ENCODE measurements at places on chromosomes 5 and 9.

GRCh38 chr5:54471398-54471797, 15.9 kb downstream of the HSPB3 start:
- DNase-seq, result no peak

DNA sequence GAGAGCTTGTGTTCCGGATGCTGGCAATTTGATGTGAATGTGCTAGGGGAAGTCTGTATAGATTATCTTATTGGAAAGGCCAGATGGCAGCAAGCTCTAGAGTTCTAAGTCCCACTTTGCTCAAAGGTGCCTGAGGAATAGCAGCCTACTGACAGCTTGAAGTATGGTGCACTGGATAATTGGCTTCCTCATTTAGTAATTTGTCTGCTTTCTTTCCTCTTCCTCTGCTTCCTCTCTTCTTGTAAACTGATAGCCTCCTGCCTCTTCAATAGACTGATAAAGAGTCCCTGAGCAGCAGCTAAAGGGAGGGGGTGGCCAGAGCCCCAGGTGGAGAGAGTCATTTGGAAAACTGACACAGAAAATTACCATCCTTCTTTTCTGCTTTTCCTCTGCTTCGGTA, 177.3 kb downstream of the FGF1 start:
- DNase-seq, result no peak

- no peak for DNase-seq
These were observed 69.8 kb downstream of the ASTN2 start for GRCh38 chr9:117344892-117345660.

GRCh38 chr5:132825033-132825833, 5.2 kb downstream of the SHROOM1 start:
- DNase-seq, result no peak

DNA sequence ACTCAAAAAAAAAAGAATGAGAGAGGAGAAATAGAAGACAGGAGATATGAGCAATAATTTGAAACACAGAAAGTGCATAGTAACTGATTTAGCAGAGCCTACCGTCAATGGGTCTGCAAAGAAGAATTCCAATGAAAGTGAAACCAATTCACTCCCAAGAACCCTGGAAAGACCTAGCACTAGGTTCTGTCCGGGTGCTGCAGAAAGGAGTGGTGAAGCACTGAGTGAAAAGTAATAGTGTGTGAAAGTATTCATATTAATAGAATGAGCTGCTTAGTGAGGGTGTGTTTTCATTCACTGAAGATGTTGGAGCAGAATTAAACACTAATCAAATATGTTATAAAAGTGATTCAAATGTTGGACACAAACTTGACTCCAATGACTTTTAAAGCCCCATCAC, 51.3 kb upstream of the SLC30A5 start:
- DNase-seq, result no peak

GRCh38 chr5:160291467-160291866, 20.9 kb downstream of the CCNJL start:
- DNase-seq, result no peak

GRCh38 chr9:134136996-134137299, 1.1 kb downstream of the WDR5 start:
- no peak for DNase-seq

GRCh38 chr5:69305512-69305911, 27.1 kb downstream of the CCDC125 start:
- no peak for DNase-seq

DNA sequence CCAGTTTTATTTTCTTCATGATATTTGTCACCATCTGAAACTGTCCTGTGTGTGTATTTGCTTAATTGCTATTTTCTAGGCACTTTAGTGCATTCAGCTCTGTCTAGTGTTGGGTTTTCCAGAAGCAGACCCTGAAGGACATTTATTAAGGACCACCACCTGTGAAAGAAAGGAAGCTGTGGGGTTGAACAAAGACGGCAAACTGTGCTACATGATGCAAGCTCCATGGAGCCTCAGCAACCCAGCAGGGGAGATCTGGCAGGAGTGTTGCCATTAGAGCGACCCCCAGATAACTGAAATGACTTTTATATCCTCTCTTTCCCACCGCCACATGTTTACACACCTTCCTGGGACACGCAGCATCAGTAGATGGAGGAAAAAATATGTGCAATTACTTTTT, 125.5 kb downstream of the GABRB2 start:
- no peak for DNase-seq

DNA sequence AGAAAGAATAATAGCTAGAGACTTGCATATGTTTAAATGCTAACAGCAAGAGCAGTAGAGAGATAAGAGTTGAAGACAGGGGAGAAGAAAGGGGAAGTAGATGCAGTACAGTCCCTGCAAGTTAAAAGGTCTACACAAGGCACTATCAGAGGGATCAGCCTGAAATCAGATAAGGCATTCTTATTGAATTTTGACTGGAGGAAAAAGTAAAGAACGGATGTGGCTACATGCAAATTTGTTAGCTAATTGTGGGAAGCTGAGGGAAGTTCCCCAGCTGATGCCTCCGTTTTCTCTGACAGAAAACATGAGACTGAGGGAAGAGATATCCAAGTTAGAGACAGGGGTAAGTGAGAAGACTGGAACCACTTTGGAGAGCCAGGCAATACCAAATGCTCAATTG, 12.9 kb upstream of the RHOBTB3 start:
- DNase-seq, result peak; percentile 74

DNA sequence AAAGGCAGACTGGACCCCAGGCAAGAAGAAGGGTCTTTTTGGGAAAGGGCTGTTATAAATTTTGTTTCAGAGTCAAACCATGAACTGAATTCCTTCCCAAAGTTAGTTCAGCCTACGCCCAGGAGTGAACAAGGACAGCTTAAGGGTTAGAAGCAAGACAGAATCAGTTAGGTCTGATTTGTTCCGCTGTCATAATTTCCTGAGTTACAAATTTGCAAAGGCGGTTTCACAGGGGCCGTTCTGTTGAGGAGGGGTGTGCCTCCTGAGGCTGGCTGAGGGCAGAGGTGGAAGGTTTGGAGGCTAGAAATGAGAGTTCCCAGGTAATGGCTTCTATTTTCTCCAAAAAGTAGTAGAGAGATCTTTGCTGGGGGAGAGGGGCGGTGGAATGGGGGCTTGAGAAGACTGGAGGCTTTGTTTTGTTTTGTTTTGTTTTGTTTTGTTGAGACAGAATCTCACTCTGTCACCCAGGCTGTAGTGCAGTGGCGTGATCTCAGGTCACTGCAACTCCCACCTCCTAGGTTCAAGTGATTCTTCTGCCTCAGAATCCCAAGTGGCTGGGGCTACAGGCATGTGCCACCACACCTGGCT, 4.1 kb upstream of the CERCAM start:
- DNase-seq, result no peak

GRCh38 chr9:4615251-4615650, 46.8 kb upstream of the PLPP6 start:
- DNase-seq, result no peak

DNA sequence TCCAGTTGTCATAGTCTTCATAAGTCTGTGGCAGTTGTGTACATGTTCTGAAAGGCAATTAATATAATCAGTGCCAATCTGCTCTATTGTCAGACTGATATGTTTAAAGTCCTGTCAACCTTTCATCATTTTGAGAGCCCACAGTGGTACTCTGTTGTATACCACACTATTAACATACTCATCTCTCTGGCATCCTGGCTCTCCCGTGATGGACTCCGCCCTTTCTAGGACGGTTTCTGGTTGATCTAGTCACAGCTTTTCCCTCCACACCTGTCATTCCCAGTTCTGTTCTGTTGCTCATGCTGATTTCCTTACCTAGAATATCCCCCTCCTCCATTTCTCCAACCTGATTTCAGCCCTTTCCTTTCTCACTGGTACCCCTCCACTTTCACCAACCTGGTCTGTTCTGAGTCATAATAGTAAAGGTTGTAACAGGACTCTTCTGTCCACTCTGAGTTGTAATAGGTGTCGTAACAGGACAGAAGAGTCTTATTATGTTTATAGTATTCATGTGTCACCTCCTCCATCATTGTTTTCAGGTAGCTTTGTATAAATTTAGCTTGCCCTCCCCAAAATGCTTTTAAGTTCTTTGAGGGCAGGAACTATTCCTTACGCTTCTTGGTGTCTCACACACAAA, 4.1 kb downstream of the PTCD2 start:
- DNase-seq, result no peak

DNA sequence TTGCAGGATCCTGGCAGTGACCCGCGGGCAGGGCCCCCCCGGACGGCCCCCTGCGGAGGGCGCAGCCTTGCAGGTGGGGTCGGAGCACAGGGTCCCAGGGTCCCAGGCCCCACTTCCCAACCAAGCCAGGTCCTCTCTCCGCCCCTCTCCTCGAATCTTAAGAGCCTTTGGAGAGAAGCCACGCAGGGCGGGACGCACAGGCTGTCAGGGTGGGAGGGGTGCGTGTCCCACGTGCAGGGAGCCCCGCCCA, 18.4 kb upstream of the EGFL7 start:
- DNase-seq, result no peak

GRCh38 chr9:24090566-24090965, 264.5 kb upstream of the ELAVL2 start:
- DNase-seq, result no peak

- no peak for DNase-seq
These were observed 127.2 kb downstream of the KDM4C start for GRCh38 chr9:6884990-6885389.

DNA sequence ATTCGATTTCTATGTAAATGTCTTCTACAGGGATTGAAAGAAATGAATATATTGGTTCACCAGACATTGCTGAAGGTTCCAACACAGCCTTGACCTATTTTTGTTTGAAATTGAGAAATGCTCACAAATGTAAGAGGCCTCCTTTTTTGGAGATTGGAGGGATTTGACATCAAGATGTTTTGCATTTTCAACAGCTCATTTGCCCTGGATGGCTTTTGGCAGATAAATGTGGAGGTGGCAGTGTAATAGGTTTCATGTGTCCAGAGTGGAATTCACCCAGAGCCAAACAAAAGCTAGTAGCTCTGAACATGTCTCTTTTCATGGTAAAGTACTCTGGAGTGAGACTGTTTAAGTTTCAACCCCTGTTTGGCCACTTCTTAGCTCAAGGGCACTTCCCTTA, 77.3 kb downstream of the PALM2AKAP2 start:
- no peak for DNase-seq

DNA sequence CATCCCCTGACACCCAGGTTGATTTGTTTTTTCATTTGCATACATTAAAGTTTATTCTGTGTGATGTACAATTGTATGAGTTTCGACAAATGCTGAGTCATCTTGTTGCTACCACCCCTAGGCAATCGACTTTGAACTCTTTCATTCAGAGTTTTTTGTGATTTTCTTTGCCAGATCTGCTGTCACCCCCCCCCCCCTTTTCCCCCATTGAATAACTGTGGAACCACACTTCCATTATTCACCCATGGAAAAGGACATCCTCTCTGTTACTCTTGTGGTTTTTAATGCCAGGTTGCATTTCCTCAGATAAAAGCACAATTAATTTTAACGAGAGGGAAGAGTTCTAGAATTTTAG, 13.7 kb upstream of the FAM120AOS start:
- no peak for DNase-seq

DNA sequence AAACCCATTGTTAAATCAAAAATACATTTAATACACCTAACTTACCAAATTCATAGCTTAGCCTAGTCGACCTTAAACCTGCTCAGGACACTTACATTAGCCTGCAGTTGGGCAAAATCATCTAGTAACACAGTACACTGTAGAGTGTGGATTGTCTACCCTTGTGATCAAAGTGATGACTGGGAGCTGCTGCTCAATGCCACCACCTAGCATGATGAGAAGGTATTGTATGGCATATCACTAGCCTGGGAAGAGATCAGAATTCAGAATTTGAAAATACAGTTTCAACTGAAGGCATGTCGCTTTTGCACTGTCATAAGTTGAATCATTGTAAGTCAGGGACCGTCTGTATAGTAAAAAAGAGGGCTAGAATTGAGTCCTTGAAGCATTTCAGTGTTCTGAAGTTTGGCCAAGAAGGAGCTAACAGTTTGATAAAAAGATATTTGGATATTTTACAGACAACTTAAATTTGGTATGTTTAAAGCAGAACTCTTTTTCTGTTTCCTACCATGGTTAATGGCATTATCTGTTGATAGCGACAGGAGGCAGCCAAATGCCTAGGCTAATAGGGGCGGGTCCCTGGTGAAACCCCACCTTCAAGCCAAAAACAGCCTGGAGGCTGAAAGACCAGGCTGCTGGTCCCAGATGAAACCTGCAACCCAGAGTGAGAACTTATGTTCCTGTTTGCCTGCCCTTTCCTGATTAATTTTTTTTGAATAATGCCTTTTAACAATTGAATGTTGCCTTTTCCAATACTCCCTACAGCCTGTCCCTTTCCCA, 23.0 kb downstream of the SMIM15 start:
- no peak for DNase-seq

DNA sequence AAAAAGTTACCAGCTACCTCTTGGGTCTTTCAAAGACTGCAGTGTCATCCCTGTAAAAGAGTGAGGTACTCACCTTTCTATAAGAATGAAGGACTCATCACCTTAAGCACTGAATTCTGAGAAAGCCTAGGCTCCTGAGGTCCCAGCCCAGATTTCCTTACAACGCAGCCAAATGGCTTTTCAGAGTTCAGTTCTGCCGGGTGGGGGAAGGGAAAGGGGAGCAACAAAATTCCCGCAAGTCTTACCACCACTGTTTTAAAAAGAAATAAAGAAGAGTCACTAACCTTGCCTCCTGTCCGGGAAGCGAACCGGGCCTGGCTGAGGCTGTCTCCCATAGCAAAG, 373 bp downstream of the ADAMTS12 start:
- DNase-seq, result no peak

GRCh38 chr5:64771736-64772135, 3.0 kb downstream of the CWC27 start:
- no peak for DNase-seq

GRCh38 chr5:127802477-127802865, 99.3 kb downstream of the CCDC192 start:
- DNase-seq, result no peak

GRCh38 chr5:90983711-90984124, 399.4 kb downstream of the ARRDC3 start:
- DNase-seq, result no peak

DNA sequence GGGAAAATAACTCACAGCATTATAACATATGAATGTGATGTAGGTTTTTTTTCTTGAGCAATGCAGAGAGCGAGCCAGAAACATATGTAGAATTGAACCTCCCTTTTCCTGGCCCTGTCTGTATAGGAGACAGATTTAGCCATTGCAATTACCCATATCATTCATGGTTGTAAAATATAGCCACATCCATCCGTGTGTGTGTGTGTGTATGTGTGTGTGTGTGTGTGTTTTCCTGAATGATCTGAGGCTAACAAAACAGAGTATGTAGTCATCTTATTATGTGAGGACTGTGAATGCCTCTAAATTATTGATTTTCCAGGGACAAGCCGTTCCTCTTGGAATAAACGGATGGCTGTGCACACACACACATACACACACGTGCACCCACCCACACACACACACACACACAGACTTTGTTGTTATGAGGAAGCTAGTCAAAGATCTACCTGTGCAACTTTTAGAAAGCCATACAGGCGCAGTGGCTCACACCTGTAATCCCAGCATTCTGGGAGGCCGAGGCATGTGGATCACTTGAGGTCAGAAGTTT, 11.7 kb upstream of the DENND1A start:
- no peak for DNase-seq
